Right lung (tissue), 10 donors: ENCODE measurements at places on chromosomes 5 and 9.

DNA sequence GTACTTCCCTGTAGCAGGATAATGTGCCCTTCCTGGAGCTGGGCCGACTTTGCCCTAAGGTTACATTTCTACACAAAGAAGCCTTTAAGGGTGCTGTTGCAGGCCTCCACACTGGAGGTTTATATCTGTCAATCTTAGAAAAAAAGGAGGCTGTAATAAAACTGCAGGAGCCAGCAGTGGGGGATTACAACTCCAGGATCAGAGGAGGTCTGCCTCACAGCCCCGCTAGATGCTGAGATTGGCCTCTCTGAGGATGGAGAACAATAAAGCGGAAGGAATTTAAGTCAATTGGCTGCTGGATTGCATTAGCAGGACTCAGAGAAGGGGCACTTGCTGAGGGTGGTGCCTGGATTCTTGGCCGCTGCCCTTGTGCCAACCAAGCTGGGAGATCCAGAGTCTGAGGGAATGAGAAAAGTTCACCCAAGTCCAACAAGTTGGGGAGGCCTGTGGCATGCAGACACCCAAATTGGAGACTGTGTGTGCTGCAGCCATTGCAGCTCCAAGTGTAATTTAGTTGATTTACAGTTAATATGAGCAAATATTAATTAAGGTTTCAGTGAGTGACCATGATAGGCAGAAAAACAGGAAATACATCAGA, 99.0 kb upstream of the SSBP2 start:
- DNase-seq, result no peak

DNA sequence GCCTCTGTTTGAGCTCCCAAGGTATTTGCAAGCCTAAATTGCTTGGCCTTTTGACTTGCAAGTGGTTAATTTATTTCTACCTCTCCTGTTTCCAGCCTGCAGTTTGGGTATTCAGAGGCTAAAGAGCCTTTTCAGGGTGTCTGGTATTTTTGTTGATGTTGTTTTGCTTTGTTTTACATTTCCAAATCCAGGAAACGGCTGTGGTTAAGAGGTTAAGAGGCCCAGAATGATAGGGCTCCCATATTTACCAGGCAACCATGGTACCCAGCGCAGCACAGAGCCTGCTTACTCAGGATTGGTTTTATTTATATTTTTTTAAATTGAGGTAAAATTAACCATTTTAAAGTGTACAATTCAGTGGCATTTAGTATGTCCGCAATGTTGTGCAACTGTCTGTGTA, 92.1 kb downstream of the PDZD2 start:
- DNase-seq, result no peak

GRCh38 chr9:131813116-131813515, 73.2 kb upstream of the RAPGEF1 start:
- no peak for DNase-seq

DNA sequence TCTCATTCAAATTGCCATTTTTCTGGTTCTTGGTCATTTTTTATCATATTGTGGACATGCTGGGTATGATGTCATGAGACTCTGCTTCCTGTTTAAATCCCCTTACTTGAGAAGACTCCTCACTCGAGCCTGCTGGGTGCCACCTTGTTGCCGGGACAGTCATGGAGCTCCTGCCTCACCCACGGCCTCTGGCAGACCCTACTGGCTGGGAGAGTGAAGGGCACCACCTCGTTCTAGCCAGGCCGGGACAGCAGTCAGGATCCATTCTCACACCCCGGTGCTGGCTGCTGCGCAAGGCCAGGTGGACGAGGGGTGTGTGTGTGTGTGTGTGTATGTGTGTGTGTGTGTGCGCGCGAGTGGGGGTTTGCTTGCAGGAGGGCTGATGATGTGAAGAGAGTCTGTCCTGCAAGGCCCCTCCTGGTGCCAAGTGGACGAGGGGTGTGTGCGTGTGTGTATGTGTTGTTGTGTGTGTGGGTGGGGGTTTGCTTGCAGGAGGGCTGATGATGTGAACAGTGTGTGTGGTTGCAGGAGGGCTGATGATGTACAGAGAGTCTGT, 4.4 kb downstream of the CEP72 start:
- DNase-seq, result no peak

DNA sequence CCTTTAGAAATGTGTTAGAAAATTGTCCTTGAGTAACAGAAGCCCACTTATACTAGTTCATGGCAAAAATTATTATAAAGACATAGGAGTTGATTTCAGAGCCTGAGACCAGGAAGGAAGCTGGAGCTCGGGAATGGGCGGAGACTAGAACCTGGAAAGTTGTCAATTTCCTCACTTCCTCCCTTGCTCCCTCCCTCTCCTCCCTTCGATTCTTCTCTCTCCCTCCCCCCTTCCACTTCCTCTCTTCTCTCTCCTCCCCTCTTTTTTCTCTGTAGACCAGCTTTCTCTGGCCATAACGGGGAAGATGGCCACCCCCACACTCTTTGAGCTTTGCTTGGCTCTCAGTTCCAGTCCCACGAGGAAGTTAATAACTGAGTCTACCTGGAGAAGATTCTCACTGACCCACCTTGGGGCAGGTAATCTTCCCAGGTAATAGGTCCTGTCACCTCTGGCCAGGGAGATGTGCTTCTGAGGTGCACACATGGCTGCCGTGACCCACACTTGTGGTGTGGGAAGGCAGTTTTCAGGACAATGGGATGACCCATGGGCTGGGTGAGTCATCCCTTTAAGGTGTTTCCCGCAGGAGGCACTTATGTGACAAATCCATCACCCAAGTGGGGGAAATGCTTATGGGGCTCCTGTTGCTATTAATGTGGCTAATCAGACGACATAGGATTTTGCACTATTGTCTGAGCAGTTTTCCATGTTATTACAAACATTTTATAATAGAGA, 78.7 kb downstream of the HSPA4 start:
- no peak for DNase-seq

DNA sequence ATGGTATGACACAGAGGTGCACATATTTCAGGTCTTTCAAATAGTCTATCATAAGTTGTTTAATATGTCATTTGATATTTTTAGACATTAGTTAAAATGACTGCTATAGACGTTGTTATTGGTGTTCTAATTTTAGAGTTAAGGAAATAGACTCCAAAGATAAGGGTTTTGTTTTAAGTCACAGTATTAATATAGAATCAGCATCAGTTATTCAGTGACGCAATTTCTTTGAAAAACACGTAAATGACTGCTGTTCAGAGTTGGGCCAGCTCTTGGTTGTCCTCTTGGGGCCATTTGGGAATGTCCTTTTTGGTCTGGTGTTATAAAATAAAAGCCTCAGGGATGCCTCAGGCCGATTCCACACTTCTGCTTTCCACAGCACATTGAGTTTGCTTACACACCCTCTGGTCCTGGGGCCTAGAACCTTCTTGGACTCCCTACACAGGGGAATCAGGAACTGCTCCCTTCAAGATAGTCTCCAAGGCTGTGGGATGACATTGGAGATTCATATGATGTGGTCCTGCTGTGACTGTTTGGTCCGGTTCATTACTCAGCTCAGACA, 14.3 kb downstream of the OTULIN start:
- no peak for DNase-seq

- no peak for DNase-seq
These were observed 16.4 kb upstream of the ABCA1 start for GRCh38 chr9:104944356-104944755.

GRCh38 chr5:77776554-77777206, 541 bp upstream of the TBCA start:
- no peak for DNase-seq

DNA sequence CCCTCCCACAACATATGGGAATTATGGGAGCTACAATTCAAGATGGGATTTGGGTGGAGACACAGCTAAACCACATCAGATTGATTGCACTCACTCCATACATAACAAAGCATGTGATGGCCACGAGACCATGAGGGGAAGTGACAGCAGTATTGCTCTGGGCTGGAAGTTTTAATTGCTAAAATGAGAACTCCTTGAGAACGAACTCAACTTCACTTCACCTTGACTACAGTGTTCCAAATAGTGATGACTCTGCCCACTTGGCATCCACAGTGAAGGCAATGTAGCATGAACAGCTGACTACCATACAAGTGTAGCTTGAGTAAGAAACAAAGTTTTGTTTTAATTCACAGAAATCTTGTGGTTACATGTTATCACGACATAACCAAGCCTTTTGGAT, 739 bp upstream of the SPINK7 start:
- no peak for DNase-seq

DNA sequence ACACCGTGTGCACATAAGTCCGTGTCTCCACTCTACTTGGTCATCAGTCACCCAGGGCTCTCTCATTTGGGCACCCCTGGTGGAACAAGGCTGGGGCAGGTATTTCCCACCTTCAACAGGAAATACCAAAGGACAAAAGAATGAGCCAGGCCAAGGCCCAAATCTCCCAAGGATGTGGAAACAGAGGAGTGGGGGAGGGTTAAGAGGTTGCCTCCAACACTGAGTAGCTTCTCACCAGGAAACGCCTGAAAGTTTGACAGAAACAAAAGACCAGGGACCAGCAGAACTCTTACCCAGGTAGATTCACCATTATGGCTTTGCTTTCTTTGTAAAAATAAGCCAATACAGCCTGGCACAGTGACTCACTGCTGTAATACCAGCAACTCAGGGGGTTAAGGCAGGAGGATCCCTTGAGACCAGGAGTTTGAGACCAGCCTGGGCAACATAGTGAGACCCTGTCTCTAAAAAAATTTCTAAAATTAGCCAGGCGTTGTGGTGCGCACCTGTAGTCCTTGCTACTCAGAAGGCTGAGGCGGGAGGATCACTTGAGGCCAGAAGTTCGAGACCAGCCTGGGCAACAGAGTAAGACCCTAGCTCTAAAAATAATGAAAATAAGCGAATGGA, 12.7 kb downstream of the SLC1A3 start:
- no peak for DNase-seq

DNA sequence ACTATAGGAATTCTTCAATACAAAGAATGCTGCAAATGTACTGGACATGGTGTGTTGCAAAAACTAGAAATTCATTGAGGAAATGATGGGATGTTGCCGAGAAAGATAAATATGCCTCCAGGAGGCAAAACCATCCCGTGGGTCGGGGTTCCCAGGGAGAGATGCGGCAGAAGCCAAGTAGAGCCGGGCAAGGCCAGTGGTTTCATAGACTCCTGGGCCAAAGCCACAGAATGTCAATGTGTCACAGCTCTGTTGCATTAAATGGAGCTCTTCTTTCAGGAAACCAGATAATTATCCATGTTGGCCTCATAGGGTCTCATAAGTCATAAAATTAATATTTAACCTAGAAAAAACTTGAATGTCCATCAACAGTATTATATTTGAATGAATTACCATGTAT, 419.5 kb upstream of the CDH10 start:
- DNase-seq, result no peak

- peak; percentile 63 for DNase-seq
These were observed 3.9 kb downstream of the ACSL6 start for GRCh38 chr5:132007399-132008162.

DNA sequence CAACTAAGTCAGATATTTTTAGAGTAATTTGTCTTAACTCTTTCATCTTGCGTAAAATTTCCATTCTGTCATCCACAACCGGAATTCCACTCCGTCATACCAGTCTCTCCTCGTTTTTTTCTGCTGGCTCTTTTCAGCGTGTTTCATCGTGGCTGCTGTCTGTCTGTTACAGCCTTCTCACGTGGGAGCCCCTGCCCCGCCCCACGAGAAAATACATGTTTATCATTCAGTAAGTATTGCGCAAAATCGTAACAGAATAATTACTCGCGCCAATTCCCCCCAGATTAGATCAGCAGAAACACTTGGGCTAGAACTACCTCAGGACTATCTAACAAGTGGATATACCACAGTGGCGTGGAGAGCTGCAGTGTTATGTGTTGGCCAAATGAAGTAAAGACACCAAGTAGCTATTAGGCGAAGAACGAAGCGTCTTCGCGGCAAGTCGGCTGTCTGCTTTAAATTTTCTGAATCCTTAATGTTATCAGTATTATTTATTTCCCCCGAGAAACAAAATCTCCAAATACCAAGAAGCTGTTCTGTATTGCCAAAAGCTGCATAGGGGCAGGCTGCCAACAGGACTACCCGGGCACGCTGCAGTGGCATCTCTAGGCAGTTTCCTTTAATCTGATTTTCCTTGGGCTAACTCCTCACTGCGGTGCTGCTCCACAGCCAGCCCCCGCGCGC, 566 bp upstream of the FOCAD start:
- peak; percentile 53 for DNase-seq

- DNase-seq, result no peak
These were observed 946.3 kb upstream of the COX7C start for GRCh38 chr5:85671223-85671970.

DNA sequence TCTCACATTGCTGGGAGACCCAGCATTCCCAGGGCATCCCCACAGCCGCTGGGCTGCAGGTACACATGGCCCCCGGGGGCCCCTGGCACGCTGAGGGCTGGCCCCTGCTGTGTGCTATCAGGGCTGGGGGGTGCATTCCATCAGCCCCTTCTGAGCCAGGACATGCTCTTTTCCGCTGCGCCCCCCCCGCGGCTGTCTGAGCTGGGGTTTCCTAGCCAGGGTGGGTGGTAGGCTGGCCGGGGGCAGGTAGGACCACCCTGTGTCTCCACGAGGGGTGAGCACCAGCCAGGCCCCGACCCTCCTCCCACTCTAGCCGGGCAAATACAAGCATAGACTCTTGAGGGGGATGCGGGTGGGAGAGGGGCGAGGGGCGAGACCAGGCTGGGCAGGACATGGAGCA, 58.1 kb upstream of the FCN2 start:
- DNase-seq, result no peak
